ENCODE measurements at places on chromosomes 16 and 17. TPM values are rescaled to one million over a fixed set of nuclear protein-coding genes. Genes with fewer than 3 reads are reported as not detected.

Gene RRAD
- total RNA-seq = 135 TPM

Gene CCL17
- total RNA-seq = not detected

DNA sequence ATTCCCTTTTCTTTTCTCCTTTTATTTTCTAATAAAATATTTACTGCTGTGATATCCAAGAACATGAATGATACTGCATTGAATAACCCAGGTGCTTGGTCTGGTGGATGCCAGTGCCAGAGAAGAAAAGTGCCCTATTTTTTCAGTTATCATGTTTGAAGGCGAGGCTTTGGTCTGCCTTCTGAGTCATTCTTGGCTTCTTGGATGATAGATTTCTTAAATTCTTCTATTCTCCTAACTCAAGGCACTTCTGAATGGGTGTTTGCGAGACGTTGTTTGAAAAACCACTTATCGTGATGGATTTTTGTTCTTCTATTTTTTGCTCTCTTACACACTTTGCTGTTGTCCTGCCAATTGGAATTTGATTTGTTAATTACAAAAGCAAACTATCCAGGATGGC is 66.7 kb downstream of the FTO start:
- DNase-seq = no peak

DNA sequence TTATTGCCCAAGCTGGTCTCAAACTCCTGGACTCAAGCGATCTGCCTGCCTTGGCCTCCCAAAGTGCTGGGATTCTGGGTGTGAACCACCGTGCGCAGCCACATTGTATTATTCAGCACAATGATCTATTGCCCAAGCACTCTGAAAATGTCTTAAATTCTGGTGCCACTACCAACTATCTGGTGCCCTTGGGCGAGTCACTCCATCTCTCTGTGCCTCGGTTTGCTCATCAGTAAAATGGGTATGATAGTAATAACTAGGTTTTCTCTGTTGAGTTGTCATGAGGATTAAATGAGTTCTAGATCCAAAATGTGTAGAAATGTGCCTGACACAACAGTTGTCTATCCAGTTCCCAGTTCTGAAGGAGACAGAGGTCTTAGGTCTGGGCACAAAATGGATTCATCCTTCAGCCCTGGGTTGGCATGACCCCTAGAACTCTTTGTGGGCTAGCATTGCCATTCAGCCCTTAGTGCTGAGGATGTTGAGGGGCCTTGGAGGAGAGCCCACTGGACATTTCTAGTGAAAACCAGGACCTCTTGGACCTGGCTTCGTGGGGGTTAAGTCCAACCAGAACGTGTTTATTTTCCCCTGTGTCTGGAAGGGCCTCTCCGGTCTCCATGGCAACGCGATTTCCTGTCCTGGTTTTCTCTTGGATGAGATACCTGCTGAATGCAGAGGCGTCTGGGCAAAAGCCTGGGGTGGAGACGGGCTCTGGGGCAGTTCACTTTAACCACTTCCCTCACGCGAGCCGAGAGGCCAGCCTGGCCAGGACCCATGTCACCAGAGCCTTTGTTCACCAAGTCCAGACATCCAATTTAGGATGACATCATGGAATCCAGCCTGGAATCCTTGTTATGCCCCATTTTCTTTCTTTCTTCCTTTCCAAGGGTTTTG is 43.7 kb upstream of the TNRC6A start:
- DNase-seq = peak; percentile 79

GRCh38 chr17:151886-152859 is 14.8 kb downstream of the SCGB1C2 start:
- peak; percentile 15 for DNase-seq

- DNase-seq = no peak
Measured at GRCh38 chr16:12575288-12575687, 228.4 kb downstream of the CPPED1 start.

GRCh38 chr16:86884390-86884650 is 306.0 kb downstream of the FOXL1 start:
- DNase-seq = no peak

GRCh38 chr16:74071996-74072535 is 224.5 kb upstream of the PSMD7 start:
- DNase-seq = no peak

GRCh38 chr16:80557037-80557436 is 16.2 kb downstream of the DYNLRB2 start:
- DNase-seq = no peak

GRCh38 chr16:28162326-28162877 is 49.4 kb downstream of the XPO6 start:
- DNase-seq = no peak

Data from right cardiac atrium (tissue), 5 donors.